ENCODE measurements at places on chromosomes 11 and 22.

DNA sequence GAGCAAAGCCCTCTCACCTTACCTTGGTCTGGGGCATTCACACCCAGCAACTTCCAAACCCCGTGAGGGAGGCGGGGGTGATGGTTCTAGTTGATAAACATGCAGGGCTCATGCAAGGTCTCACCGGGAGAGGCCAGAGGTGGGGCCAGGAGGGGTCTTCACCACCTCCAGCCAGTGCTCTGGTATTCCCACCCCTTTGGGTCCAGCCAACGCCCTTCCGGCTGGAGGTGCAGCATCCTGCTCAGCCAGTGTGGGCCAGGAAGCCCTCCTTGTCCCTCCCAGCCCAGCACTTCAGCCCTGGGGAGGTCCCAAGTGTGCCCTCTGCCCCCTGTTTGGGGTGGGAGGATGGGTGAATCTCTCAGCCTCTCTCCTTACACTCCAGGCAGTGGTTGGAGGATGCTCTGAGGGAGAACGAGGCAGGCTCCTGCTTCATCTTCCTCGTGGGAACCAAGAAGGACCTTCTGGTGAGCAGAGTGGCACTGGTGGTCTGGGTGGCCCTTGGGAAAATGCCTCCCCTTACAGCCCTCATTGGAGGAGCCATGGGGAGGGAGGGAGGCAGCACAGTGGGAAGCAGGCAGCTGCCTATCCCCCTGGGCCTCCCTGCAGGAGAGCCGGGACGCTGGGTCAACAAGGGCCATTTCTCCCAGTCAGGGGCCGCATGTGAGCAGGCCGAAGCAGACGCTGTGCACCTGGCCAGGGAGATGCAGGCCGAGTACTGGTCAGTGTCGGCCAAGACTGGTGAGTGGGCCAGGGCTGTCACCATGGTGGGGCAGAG lies 13.4 kb downstream of the RAB36 start:
- no peak for DNase-seq

DNA sequence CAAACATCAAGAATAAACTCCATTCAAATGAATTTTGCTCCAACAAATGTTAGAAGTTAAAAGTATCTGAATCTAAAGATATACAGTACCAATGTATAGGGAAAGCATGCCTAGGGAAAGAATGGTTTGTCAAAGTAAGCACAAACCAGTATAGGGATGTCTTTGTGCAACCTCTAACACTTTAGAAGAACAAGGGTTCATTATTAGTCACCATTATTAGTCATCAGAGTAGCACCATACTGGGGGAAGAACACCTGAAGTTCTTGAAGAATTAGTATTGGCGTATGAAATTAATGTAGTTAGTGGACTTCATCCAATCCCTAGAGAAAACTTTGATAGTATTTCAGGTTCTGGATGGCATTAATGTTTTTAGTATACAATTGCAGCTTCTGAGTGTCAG lies 943.7 kb downstream of the METTL15 start:
- DNase-seq = no peak

GRCh38 chr11:102800767-102801166 lies 2.8 kb upstream of the MMP1 start:
- no peak for DNase-seq

DNA sequence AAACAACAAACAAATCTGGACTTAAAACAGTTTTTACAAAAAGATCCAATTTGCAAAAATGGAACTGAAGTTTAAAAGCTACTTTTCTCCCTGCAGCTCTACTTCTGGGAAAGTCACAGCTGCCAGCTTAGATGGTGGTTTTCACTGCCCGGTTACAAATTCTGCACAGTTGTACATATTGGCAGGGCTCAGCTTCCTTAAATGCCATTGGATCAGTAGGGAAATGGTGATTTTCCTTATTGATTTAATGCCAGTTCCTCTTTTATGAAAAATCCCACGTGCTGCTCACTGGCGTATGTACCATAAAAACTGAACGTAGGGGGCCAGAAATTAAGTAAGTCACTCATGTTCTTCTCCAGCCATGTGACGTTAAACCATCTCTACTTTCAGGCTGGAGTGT lies 22.8 kb downstream of the GRAP2 start:
- DNase-seq = no peak

- DNase-seq = no peak
These were observed 165.3 kb downstream of the TTC28 start for GRCh38 chr22:28514321-28514821.

DNA sequence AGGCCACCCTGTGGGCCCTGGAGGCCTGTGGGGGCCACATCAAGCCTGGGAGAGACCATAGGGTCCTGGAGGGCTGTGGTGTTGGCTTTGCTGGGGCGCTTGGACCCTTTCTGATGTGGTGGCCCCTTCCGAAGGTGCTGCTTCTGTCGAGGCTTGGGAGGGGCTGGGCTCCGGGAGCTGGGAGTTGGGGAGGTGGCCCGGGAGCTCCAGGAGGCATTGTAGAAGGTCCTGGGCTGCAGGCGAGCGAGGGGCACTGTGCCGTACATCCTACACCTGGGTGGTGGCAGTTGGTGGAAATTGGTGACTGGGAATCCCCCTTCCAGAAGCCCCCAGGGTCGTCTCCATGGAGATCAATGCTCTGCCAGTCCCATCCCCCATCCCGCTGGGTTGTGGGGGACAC lies 2.6 kb downstream of the PLA2G3 start:
- DNase-seq = no peak

DNA sequence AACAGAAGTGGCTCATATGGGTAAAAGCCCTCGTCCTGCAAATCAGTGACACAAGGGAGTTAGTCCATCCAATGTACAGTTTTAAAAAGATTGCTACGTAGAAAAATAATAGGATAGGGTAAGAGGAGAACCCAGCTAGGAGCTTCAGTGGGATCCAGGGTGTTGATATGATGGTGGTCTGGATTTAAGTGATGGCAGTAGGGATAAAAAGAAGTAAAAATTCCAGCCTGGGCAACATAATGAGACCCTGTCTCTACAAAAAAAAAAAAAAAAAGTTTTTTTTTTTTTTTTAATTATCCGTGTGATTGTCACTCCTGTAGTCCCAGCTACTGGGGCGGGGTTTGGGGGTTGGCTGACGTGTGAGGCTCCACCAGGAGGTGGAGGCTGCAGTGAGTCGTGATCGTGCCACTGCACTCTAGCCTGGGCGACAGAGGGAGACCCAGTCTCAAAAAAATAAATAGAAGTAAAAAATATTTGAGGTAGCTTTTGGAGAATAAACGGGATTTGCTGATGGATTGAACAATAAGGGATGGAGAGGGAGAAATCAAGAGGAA lies 7.0 kb upstream of the L3MBTL2 start:
- DNase-seq = no peak

GRCh38 chr22:25896098-25896497 lies 154.1 kb downstream of the MYO18B start:
- DNase-seq = no peak

DNA sequence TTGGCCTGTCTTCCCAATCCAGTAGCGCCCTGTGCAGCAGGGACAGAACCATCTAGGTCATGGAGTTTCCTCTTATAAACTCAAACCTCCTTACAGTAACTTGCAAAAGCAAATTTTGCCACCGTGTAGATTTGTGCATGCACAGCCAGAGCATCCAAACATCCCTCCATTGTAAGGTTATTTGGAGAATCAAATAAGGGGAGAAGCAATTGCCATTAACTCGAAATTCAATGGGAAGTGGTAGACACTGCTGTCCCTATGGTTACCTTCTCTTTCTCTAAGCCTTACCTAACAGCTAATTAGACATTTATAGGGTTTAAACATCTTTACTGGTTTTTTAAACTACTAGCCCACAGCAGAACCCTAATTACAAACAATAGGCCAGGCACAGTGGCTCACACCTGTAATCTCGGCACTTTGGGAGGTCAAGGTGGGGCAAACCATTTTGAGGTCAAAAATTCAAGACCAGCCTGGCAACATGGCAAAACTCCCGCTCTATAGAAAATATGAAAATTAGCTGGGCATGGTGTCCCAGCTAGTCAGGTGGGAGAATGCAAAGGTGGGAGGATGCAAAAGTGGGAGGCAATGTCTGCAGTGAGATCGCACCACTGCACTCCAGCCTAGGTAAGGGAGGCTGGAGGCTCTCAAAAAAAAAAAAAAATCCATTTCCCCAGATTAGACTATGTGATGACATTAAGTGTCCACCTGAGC lies 6.6 kb downstream of the HSPA8 start:
- no peak for DNase-seq

- DNase-seq = no peak
These were observed 2.8 kb upstream of the DBX1 start for GRCh38 chr11:20162824-20163782.

- no peak for DNase-seq
These were observed 14.1 kb downstream of the SYNGR1 start for GRCh38 chr22:39363751-39364515.

- no peak for DNase-seq
These were observed 234.4 kb upstream of the E2F8 start for GRCh38 chr11:19474954-19475721.

DNA sequence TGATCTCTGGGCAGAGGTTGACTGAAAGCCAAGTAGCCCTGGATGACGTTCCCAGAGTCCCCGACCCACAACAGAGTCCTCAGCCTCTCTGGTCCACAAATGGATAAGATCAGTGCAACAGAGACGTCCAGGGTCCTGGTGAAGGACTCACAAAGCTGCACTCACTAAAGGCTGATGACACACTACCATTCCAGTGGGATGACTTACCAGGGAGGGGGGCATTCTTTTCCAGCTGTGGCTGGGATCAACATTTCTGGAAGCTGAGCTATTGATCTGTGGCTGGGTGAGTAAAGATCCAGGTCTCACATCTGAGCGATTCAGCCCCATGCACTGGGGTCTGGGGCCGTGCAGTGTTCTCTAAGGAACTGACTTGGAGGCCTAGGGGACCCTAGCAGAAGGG lies 296.2 kb downstream of the NTM start:
- no peak for DNase-seq

- peak; percentile 73 for DNase-seq
These were observed 144.3 kb upstream of the ANO3 start for GRCh38 chr11:26187639-26188038.

DNA sequence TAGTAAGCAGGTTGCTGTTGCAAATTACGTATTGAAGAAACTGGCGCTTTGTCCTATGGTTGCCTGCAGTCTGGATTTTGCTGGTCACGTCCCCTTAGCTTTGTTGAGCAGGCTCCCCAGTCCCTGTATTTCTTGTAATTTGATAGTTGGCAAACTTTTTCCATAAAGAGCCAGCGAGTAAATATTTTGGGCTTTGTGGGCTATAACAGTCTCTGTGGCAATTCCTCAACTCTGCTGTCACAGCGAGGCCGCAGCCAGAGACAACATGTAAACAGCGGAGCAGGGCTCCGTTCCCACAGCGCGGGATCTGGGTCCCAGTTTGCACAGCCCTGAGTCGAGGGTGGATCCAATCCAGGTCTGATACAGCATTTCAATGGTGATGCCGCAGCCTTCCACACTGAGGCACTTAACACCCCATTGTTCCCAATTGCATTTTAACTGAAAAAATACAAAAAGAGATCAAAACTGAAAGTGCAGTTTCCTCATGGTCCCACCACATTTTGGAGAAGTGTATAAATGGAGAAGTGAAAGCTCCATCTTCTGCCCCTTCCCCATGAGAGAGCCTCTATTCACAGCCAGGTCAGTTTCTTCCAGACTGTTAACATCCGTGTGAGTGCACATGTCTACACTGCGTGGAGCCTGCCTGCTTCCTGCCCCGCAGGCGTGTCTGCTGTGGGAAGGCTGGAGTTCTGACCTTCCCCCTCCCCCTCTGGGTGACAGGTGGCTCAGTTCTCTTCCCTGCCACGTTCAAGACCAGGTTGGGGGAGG lies 89.1 kb downstream of the RPS6KA4 start:
- no peak for DNase-seq

- no peak for DNase-seq
These were observed 908.3 kb downstream of the FAM181B start for GRCh38 chr11:81825346-81825745.

DNA sequence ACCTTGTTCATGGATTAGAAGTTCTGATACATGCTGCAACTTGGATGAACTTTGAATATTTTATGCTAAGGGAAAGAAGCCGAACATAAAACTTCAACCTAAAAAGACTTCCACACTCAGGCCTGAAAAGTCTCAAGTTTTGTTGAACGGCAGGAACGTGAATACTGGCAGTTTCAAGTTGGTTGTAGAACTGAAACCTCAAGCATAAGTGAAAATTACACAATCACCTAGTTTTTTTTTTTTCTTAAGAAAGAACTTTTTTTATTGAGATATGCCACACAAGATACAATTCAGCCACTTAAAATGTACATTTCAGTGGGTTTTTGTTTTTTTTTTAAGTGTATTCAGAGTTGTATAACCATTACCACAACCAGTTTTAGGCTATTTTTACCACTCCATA lies 50.8 kb upstream of the ADORA2A start:
- no peak for DNase-seq

GRCh38 chr11:12235080-12235479 lies 124.7 kb downstream of the MICAL2 start:
- no peak for DNase-seq

DNA sequence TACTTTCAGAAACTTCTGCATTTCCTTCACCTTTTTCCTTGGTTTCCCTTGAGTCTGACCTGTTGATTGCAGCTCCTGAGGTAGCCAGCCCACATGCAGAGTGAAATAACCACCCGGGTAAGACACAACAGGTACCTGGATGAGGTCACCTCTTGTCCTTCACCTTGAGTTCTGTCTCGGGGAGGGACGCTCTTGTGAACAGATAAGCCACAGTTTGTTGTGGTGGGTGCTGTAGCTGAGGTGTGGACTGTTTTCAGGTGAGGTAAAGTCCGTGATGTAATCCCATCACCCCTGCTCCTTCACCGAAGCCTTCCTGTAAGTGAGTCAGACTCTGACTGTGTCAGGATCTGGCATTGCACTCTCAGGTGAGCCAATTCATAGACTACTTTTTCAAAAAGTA lies 183.1 kb downstream of the NAV2 start:
- DNase-seq = no peak
